NAMALWA (cell line): ENCODE measurements at places on chromosomes 11 and 22.

DNA sequence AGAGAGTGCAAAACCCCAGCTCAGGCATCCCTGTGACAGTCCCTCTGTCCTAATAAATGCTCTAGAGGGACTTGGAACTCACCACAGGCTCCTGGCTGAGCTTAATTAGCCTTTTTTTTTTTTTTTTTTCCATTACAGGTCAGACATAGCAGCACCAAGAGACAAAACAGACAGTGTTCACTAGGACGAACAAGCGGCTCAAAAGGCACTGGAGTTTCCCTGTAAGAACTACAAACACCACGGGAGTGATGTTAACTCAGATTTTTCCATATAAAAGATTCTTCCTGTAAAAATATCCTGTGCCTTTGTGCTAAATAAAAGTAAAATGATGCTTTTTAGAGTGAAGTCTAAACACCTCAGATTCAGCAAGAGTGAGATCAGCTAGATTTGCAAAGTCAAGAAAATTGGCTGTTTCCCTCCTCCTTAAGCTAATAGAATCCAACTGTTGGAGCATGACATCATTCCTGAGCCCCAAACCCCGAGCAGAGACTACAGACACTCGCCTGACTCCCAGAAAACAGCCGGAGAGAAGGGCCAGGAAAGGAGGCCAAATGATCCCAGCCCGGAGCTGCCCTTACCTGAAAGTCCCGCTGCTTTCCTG, 101.0 kb upstream of the AKIP1 start:
- no peak for DNase-seq

DNA sequence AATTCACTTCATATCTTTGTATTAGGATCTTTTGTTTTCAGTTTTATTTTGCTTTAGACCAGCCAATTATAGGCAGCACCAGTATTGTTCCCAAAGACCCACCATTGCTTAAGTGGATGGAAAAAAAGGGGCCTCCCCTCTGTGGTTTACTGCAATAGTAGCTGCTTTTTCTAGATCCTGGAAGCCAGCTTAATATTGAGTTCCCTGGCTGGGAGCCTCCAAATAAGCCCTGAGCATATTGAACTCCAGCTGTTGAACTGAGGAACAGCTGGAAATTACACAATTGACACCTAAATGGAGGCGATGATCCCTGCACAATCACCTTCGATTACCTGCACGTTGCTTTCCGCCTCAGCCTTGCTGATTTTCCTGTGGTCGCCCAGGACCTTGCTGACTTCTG, 576.0 kb downstream of the SOX6 start:
- DNase-seq, result no peak

DNA sequence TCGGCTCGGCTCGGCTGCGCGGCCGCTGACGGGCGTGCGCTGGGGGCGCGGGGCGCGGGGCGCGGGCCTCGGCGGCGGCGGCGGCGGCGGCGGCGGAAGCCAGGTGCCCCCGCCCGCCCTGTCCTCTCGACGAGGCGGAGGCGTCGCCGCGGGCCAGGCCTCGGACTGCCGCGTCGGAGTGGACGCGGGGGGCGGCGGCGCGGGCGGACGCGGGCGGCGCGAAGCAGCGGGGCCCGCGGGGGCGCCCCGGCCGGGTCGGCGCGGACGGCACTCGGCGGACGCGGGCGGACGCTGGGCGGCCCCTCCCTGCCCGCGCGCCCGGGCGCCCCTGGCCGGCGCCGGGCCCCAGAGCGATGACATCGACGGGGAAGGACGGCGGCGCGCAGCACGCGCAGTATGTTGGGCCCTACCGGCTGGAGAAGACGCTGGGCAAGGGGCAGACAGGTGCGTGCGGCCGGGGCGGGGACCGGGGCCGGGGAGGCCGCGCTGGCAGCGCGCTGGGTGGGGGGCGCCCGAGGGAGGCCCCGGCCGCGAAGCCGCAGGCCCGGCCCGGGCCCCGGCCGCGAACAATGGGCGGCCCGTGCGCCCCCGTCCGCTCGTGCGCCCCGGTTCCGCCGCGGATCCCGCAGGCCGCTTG, at the start of gene BRSK2:
BRSK2 (plus strand) TSS at position 3 of the 637 bp plus-strand sequence; CDS start at position 354, 351 bp downstream.
- no peak for DNase-seq

DNA sequence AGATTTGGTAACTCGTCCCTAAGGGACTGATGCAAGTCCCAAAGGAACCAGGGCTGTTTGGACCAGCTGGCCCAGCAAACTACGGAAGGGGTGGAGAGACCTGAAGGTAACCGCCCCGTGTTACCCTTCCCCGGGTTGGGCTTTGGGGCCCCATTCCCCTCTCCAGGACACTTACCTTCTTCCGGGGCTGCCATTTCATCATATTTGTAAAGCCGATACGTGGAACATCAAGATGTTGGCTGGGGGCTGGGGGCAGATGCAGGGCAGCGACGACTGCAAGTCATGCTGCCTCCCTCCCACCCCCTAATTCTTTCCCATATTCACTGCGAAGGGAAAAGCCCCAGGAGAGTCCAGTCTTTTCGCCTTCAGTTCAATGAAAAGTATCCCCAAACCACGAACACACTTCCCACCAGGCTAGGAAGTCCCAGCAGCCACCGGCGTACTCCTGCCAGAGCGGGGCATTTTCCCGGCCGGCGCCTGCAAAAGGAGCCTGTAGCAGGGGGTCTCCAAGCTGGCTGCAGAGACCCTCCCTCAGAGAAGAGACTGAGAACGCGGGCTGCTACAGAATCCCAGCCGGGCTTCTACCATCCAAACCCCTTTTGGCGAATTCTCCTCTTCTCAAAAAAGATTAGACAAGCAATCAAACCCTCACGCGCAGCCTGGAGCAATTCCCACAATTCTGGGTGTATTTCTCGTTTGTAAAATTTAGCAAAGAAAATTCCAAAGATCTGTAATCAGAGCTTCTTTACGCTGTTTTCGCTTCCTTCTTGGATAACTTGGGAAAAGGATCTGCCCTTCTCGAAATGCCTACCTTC, 236.7 kb downstream of the TTC28 start:
- DNase-seq, result no peak

GRCh38 chr11:113623114-113623513, 83.0 kb downstream of the TMPRSS5 start:
- no peak for DNase-seq
